ENCODE measurements at places on chromosomes 4 and X.
A peak's percentile ranks its signal among the peaks of the same experiment; 100 is the strongest.

GRCh38 chr4:180674619-180675358, 1568.4 kb upstream of the TENM3 start:
- DNase-seq, result peak; percentile 20

- DNase-seq, result peak; percentile 55
Observed at GRCh38 chrX:154396973-154397887, 947 bp upstream of the RPL10 start.

GRCh38 chrX:1449036-1449822, 3.5 kb downstream of the ASMTL start:
- no peak for DNase-seq

GRCh38 chr4:102694791-102695190, 66.0 kb downstream of the MANBA start:
- DNase-seq, result no peak

DNA sequence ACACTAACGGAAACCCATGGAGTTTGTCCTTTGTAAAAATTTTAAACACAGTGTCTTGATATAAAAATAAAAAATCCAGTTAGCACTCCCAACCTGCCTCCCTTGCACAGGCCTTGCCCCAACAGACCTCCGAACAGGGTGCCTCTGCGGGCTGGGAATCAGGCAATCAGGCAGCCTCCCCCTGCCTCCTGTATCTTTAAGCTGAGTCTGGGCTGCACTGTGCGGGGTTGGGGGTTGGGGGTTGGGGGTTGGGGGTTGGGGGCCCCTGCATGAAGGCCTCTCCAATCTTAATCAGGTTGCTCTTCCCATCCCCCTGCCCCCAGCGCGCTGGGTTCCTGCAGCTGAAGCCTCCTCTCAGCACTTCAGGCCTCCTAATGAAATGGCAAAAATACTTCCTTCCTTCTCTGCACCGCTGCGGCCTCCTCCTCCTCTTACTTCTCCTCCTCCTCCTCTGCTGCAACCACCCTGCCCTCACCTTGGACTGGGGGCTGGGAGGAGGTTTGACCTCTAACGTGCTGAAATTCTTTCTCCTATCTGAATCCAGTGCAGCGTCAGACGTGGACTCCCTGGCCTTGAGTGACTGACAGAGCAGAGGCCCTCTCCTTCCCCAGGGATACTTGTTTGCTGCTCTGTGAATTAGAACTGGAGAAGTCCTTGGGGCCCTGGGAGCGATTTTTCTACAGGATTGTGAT, 26.6 kb downstream of the NLGN3 start:
- DNase-seq, result no peak

DNA sequence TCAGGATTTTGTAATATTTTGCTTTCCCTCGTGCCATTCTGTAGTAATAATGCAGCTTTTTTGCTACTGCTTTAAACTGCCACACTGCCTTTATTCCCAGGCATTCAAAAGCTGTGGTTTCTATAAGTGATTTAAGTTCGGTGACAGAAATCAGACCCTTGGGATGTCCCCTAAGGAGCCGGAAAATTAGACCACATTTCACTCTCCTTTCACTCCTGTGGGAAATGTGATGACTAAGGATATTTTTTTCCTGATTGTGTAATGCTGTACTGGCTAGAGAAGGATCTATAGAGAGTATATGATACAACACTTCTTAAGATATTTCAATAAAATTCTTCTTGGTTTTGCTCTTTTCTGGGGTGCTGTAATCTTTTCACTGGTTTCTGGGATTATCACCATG, 24.4 kb downstream of the UGT2A3 start:
- no peak for DNase-seq

- DNase-seq, result peak; percentile 29
Observed at GRCh38 chrX:128975745-128976144, 547.5 kb downstream of the SMARCA1 start.

DNA sequence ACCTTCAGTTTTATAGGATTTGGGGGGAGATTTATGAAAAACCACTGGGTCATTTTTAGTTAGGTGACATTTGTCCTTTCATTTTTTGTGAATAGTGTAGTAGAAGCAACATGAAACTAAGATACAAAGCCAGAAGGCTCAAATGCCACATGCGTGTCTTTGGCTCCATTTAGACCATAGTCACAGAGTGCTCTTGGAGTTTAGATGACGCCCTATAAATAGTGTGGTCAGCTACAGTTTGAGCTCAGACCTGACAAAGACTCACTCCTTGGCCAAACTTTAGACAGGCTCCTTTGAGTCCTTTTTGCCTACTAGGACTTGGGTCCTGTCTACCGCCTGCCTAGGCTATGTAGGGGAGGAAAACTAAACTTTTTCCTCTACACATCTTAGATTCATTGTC, 16.8 kb upstream of the PAGE1 start:
- no peak for DNase-seq

DNA sequence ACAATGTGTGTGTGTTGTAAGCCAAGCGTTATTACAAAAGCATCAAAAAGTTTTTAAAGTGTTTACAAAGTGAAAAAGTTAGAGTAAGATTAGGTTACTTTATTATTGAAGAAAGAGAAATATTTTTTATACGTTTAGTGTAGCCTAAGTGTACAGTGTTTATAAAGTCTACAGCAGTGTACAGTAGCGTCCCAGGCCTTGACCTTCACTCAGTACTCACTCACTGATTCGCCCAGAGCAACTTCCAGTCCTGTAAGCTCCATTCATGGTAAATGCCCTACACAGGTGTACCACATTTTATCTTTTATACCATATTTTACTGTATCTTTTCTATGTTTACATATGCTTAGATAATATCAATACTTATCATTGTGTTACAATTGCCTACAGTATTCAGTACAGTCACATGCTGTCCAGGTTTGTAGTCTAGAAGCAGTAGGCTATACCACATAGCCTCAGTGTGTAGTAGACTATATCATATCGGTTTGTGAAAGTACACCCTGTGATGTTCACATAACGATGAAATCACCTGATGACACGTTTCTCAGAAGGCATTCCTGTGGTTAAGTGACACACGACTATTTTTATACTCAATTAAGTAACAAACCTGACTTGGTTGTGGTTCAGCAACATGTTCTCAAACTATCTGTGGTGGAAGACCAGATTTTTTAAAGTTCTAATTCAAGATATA, 152.0 kb upstream of the EDNRA start:
- no peak for DNase-seq

- DNase-seq, result no peak
Observed at GRCh38 chrX:97763391-97763790, 879.7 kb downstream of the RPA4 start.

DNA sequence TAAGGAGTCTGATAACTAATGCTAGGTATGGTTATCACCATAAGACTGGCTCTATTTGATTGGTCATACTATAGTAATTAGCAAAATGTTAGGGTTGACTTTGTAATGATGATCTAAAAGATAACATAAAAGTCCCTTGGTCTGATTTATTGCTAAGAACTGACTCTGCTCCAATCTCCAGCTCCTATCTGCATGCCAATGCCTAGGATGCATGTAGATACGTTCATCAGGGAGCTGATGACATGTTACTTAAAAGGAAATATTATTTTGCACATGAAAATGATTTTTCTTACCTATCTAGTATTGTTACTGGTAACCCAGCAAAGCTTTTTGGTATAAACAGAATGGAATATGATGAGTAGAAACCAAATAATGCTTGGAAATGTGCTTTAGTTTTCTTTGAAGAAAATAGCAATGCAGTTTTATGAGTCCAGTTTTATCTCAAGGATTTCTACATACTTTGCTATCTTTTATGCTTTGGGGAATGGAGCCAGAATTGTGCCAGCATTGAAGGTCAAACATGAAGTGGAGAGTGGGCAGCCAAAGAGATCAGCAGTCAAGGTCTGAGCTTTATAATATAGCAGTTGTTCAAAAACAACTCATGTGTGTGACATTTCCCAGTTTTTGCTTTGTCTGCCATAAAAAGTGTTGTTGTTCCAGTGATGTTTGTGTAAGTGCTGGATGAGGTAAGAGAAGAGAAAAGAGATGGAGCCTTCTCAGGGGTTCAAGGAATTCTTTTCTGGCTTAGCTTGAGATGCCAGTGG, 121.0 kb downstream of the ARHGAP24 start:
- DNase-seq, result no peak

DNA sequence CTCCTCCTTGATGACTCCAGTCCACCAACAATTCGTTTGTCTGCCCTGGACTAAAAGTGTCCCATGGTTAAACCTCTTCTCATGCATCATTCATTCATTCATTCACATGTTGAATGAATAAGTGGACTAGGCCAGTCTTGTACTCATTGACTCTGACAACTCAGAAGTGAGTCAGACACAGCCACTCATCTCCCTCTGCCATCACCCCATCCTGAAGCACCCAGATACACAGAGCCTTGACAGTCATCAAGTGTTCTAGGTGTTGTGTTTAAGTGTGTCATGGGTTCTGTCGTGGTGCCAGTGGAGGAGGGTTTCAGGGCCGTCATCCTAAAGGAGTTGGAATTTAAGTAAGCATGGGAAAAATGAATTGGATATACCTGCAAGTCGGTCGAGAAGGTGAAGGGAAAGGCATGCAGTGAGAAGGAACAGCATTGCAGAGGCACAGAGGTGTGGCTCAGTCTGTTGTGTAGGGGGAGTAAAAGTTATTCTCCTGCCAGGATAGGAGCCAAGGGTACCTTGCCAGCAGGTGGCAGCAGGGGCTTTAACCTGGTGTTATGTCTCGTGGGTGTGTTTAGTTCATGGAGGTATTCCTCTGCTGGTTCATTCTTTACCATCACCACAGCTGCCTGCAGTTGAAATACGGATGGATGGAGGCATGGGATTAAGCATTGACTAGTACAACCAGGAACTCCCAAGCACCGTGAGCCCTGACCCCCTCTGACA, 18.3 kb downstream of the MAGED2 start:
- no peak for DNase-seq

DNA sequence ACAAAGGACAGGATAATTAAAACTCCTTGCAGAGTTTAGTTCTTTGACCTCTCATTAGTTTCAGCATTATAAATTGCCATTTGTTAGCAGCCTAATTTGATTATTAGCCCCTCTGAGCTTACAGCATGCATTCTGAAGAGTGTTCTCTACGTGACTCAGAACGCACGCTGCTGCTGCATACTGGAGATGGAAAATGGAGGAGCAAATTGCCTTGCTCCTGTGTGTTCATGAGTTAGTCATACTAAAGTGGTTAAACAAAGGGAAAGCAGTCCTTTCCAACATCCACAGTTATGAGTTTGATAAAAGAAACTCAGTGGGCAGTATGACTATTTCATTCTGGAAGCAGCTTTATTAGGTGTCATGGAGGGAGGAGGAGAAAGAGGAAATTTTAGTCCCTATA, 922.5 kb downstream of the RPA4 start:
- DNase-seq, result no peak

DNA sequence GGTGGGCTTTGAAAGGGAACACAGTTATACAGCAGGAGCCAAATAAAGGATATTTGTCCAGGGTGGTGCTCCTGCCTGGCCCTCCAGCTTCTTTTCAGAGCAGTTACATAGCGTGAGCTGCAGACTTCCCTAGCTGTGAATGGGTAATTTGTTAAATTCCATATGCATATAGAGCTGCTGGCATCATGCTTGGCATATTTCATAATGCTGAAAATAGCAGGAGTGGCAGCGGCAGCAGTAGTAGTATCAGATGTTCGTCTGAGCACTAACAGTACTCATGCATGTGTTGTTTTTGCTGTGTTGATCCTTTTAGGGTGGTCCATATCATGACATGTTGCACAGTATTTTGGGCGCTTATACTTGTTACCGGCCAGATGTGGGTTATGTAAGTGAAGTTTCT, 33.6 kb upstream of the TADA2B start:
- no peak for DNase-seq

DNA sequence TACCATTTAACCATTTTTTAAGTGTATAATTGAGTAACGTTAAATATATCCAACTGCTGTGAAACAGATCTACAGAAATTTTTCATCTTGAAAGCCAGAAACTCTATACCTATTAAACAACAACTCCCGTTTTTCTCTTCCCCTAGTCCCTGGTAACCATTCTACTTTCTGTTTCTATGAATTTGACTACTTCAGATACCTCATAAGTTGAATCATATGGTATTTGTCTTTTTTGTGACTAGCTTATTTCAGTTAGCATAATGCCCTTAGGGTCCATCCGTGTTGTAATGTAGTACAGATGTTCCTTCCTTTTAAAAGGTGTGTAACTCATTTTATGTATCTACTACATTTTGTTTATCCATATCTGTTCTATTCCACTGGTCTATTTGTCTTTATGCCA, 48.7 kb downstream of the STAG2 start:
- DNase-seq, result no peak

DNA sequence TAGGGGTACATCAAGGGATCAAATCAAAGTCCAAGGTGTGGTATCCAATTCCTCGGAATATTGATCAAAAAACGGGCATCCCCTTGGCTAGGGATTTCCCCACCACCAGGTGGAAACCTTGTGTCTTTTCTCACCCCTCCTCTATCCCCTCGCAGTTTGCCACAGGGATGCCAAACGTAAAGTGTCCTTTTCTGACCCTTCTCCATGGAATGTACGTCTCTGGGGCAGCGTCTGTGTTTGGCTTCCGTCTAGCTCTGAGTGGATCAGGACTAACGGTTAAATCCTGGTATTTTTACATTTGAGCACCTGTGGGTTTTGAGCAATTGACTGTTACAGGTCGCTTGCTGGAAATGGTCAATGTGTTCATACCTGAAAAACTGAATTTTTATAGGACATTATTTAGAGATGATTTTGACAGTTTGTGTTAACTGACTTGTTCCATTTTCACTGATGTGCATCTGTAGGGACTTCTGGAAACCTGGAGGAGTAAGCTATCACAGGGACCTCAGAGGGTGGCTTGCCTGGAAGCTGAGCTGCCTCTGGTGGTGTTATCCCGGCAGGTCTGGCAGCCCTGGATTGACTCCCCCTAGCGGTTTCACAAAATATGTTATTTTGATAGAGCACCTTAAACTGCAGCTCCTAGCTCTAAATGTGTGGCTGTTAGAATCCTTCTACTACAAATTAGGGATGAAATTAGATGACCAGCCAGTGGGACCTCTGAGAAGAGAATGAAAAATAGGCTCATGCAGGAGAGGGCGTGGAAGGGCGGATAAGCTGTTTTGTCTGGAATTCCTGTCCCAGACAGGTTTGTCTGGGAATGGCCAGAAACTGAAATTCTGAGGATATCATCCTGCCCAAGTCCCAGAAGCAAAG, 8.8 kb upstream of the MGST2 start:
- DNase-seq, result peak; percentile 84

GRCh38 chr4:83318666-83319065, 16.0 kb downstream of the HPSE start:
- no peak for DNase-seq

DNA sequence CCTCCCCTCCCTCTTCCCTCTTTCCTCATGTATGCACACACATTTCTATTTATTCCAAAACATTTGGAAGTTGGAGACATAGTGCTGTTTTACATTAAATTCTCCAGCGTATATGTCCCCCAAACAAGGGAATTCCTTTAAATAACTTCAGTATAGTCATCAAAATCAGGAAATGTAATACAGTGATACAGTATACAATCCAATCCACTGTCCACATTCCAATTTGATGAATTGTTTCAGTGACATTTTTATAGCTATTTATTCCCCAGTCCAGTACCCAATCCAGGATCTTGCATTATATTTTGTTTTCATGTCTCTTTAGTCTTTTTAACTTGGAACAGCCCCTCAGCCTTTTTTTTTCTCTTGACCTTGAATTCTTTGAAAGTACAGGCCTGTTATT, 233.0 kb downstream of the DKK2 start:
- no peak for DNase-seq

GRCh38 chr4:142752202-142752786, 93.8 kb downstream of the INPP4B start:
- peak; percentile 17 for DNase-seq
